ENCODE measurements at places on chromosomes 6 and 20.

- DNase-seq = no peak
Observed at GRCh38 chr6:40355532-40355931, 231.6 kb downstream of the LRFN2 start.

DNA sequence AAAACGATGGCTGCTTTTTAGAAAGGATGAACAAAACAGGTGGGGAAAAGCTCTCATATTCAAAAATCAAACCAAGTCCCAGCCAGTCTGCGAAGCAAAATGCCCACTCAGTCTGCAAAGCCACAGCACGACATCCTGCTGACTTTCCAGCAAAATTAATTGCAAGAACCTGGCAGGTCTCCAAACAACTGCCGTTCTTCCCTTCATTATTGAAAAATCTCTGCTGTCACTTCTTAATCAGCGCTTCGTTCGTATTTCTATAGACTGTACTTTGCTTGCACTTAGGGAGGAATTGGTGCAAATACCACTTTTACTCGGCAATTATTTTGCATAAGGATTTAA lies 222.4 kb downstream of the CBLN4 start:
- DNase-seq = no peak

GRCh38 chr6:145789443-145789842 lies 25.2 kb downstream of the FBXO30 start:
- no peak for DNase-seq

DNA sequence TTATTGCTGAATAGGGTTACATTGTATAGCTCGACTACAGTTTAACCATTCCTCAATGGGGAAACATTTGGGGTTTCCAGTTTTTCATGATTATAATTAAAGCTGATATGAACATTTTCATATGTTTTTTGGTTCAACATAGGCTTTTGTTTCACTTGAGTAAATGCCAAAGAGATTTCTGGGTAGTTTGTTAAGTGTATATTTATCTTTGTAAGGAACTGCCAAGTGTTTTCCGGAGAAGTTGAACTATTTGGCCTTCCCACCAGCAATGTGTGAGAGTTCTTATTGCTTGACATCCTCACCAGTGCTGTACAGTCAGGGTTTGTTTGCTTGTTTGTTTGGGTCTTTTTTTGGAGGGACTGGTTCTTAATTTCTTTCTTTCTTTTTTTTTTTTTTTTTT lies 83.7 kb upstream of the RALY start:
- no peak for DNase-seq

- no peak for DNase-seq
Observed at GRCh38 chr20:7214081-7214740, 446.7 kb downstream of the BMP2 start.

DNA sequence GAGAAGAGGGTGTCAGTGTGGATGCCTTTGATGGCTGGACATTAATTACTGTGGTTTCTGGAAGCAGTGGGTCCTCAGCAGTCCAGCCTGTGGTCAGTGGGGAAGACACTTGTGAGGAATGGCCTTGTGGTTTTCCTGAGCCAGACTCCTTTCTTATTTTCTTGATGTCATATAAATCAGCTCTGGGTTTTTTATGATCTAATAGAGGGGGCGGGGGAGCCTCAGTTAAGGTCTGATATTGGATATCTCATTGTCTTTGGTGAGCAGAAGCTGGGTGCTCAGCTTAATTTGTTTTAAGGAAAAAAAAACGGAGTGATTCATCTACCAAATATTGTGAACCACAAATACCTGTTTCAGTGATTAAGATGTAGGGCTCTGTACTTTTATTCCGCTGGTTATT lies 62.1 kb downstream of the OTOR start:
- no peak for DNase-seq

DNA sequence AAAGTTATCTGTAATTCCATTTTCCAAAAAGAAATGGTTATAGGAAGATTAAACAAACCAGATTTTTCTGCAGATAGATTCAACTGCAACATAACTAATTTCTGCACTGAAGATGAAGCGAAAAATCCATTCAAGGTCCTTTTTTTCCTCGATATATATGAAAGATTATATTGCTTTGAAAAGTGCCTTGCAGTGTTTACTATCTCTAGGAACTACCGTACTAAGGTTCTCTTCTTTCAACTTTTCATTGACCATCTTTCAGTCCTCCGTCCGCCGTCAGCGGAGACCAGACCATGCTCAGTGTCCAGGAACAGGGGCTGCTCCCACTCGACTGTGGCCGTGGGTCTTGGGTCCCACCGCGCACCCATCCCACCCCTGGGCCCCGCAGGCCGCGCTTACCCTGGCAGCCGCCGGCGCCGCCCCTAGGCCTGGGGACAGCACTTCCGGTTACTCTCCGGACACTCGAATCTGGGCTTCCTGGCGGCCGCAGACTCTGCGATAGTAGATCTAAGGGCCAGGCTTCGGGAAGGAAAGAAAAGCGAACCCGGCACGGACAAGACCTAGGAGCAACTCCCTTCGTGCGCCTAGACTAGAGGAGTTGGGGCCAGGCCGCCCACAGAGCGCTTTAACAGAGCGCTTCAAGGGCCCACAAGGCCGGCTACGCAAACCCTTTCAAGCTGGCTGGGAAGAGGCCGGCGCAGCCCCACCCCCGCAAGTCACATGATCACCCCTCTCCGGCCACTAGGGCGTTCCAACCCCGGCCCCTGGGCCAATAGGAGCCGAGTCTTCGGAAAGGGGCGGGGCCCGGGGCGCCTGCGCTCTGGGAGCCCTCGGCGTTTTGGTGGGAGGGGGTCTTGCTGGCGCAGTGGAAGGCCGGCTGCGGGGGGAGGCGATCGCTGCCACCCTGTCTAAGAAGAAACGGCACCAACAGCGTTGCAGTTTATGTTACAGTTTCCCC lies at the start of gene ZNF322:
Gene ZNF322, minus strand, starts transcription at position 705 of the 958 bp plus-strand sequence. CDS start 21,193 bp downstream, outside the sequence.
- DNase-seq = peak; percentile 61

GRCh38 chr6:100488244-100488643 lies 23.5 kb upstream of the SIM1 start:
- no peak for DNase-seq

- no peak for DNase-seq
Observed at GRCh38 chr6:2021713-2022125, 223.7 kb downstream of the GMDS start.

DNA sequence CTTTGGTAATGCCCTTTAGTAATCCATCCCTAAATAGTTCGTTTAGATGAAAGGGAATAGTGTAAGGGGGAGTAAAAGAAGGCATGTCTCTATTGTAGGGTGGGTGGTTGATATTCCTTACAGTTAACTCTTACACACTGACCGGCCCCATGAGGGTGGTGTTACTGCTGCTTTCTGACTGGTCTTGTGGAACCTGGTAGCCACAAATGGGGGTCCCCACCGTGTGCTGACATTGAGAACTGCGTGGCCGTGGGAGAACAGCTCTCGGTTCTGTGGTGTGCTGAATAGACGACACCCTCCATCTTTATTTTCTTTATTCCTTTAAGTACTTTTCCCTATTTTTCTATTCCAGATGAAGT lies 19.3 kb downstream of the MRAP2 start:
- DNase-seq = no peak

DNA sequence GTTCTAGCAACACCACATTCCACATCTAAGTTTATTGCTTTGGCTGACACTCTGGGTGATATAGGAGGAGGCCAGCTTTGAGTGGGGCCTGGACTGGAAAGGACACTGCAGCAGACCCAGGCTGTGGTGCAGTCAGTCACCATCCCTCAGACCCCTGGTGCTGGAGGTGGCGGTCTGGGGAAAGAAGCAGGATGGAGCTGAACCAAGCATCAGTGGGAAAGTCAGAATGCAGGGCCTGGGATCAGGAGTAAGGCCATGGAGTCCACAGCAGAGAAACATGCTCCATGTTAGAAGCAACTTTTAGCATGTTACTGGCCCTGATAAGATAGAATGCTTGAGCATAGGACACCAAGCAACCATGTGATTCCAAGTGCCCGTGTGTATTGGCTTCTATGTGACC lies 5.9 kb downstream of the HLA-A start:
- no peak for DNase-seq

DNA sequence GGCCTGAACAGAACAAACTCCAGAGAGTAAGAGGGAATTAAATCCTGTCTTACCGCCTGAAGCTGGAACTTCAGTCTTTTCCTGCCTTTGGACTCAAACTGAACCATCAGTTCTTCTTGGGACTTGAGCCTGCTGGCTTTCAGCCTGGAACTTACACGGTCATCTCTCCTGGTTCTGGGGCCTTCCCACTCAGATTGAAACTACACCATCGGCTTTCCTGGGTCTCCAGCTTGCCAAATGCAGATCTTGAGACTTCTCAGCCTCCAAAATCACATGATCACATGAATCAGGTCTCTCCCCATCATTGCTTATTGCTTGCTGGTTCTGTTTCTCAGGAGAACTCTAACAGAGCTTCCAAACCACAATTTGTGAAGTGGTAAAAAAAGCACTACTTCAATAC lies 276.3 kb downstream of the KIF16B start:
- DNase-seq = no peak

DNA sequence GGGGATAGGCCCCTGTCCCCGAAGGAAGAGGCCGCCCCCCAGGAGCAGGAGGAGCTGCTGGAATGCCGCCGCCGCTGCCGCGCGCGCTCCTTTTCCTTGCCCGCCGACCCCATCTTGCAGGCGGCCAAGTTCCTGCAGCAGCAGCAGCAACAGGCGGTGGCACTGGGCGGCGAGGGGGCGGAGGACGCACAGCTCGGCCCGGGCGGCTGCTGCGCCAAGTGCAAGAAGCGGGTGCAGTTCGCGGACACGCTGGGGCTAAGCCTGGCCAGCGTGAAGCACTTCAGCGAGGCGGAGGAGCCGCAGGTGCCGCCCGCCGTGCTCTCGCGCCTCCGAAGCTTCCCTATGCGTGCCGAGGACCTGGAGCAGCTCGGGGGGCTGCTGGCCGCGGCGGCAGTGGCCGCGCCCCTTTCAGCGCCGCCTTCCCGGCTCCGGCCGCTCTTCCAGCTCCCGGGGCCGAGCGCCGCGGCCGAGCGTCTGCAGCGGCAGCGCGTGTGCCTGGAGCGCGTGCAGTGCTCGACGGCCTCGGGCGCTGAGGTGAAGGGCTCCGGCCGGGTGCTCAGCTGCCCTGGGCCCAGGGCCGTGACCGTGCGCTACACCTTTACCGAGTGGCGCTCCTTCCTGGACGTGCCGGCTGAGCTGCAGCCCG lies 630 bp downstream of the PPP1R3G start:
- no peak for DNase-seq

GRCh38 chr6:32436995-32437836 lies 2.5 kb upstream of the HLA-DRA start:
- DNase-seq = no peak

GRCh38 chr6:88074791-88075190 lies 27.1 kb downstream of the SPACA1 start:
- DNase-seq = no peak

GRCh38 chr20:9835302-9835701 lies 3.6 kb downstream of the PAK5 start:
- no peak for DNase-seq

GRCh38 chr20:62641321-62642050 lies 817 bp upstream of the SLCO4A1 start:
- DNase-seq = no peak

DNA sequence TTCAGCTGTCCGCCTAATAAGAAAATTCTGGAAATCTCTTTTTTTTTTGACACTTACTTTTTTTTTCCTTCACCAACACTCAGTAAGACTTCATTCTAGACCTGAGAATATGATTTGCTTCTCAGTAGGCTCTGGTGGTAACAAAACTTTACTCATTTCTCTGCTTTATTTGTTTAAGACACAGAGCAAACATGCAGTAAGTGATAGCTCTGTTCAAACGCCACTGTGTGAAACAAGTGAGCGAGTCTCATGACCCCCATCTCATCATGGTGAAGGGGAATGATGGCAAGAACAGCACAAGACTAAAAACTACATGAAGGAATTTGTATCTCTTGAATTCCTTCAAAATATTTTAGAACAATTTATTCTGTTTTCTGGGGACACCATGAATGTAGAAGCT lies 541.6 kb upstream of the POU3F2 start:
- no peak for DNase-seq

DNA sequence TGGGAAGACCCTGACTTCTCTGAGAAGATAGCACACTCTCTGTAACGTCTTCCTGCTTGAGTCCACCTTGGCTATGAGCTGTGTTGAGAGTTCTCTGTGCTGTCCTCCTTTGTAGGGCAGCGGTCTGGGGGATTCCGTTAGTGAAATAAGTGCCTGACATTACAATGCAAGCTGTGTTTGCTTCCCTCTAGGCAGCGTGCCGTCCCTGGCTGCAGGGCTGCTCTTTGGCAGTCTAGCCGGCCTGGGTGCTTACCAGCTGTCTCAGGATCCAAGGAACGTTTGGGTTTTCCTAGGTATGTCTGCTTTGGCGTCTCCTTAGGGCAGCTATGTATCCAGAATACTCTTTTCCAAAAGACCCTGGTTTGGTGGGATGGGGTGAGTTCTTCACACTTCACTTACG lies 2.8 kb downstream of the TMEM14C start:
- no peak for DNase-seq

GRCh38 chr6:135525594-135525993 lies 28.1 kb upstream of the AHI1 start:
- DNase-seq = no peak

- peak; percentile 79 for DNase-seq
Observed at GRCh38 chr6:26055719-26056582, 31.3 kb upstream of the HFE start.

- no peak for DNase-seq
Observed at GRCh38 chr6:48825501-48826151, 637.4 kb downstream of the MMUT start.

GRCh38 chr6:88538130-88538706 lies 372.1 kb upstream of the CNR1 start:
- DNase-seq = no peak

GRCh38 chr20:49631856-49632418 lies 64.0 kb upstream of the PTGIS start:
- no peak for DNase-seq

DNA sequence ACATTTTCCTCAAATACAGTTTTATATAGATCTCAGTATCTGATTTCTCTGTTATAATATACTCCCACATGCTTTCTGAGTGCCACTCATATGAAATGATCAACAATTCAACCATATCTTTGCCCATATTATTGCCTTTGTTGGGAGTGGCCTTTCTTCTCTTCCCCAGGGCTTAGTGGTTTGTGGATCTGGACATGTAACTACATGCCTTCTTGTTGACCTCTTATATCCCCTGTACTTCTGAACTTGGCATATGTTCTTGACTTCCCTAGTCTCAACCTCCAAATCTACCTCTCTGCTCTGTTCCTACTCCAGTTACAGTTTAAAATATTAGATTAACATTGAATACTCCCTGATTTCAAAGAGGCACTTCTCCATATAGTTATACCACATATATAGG lies 34.3 kb upstream of the PRIM2 start:
- no peak for DNase-seq

DNA sequence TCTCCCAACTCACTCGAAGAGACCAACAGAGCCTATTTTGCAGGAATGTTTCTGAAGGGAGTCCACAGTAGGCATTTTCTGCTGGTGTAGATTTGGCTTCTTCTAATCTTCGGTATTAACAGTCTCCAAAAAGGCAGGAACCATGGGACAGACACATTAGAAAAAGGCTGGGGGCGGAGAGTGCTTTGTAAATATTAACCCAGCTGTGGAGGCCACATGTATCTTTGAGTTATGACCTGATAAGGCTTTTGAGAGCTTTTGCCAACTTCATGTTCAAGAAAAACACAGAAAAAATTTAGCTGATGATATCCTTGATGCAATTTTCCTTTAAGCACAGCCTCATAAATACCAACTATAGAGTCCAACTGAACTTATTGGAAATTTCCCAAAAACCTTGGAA lies 119.4 kb upstream of the TSHZ2 start:
- DNase-seq = no peak
